ENCODE measurements at places on chromosomes 5 and 9.

DNA sequence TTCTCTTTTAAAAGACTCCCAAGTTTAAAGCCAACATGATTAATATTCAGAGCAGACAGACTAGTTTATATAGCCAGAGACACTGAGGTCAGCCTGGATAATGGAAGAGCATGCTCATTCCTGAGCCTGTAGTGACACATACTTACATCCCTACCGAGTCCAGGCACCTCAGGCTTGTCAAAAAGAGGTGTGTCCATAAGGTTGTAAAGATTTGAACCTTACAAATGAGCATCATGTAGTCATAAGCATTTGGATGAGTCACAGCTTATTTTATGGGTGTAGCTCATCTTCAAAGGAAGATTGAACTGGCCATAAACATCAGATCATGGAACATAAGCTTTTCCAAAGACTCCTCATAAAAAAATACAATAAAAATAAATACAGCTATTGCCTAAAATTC is 333.5 kb downstream of the EFNA5 start:
- no peak for DNase-seq

GRCh38 chr9:17742067-17742466 is 163.2 kb downstream of the SH3GL2 start:
- no peak for DNase-seq

GRCh38 chr9:94207781-94208180 is 51.3 kb upstream of the ZNF169 start:
- no peak for DNase-seq

DNA sequence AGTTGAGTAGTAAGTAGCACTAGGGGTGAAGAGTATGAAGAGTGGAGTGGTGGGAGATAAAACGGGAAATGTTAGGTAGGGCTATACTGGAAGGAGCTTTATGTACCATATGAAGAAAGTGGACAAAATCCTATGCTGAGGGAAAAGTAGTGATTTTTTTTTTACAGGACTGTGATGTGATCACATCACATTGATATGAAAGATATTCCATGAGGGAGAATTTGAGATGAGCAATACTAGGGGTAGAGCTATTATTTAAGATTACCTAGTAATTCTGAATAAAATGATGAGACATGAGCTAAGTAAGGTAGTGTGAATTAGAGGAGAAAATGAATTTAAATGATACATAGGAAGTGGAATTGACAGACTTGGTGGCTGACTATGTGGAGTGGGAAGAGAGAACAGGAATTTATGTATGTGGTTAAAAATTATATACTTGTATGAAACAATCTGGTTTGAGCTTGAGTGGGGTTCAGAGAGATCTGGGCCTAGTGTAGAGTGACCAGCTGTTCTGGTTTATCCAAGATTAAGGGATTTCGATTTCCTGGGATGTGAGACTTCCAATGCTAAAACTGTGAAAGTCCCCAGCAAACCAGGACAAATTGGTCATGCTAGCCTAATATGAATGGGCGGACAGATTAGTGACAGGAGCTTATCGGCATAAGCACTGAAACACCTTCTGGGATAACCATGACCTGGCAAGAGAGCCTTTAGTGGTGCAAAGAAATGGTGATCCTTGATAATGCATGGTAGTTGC is 29.3 kb upstream of the STOM start:
- DNase-seq: no peak

GRCh38 chr5:33291216-33292000 is 149.4 kb upstream of the TARS1 start:
- DNase-seq: no peak

GRCh38 chr5:82130602-82131001 is 147.6 kb downstream of the RPS23 start:
- no peak for DNase-seq

GRCh38 chr5:92990771-92991170 is 590.2 kb downstream of the NR2F1-AS1 start:
- DNase-seq: no peak

DNA sequence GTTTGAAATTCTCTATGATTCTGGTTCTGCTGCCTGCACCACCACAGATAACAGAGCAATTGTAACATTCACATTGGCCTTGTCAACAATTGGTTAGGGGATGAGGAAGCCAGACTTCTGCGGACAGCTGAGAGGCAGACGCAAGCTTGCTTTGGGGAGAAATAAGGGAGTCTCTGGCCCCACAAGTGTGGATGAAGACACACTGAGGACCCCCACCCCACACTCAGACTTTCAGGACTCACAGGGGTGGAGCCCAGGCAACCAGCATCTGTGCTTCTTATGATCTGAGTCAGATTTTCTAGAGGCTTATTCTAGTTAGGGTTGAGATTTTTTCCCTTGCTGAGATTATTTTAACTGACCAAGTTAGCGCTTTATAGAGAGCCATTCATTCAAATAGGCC is 140.3 kb upstream of the IRX2 start:
- no peak for DNase-seq

GRCh38 chr5:115475788-115476187 is 68.8 kb downstream of the FEM1C start:
- DNase-seq: no peak

DNA sequence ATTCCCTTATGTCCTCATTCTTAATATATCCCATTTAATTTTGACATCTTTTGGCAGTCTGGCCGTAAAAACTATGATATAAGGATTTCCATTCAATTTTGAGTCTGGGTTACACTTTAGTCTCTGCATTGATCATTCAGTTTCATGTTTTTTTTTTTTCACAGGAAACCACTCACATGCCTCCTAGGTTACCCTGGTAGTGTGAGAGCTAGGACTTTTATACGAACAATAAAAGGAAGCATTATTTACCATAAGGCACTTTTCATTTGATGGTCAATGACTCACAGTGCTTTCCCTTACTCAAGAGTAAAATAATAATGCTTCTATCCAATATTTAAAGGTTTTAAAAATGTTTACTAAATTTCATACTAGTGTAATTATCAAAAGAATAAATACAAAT is 16.4 kb upstream of the DMAC1 start:
- DNase-seq: no peak

- no peak for DNase-seq
Observed at GRCh38 chr5:102270036-102270435, 26.0 kb downstream of the SLCO4C1 start.

GRCh38 chr9:93020151-93020550 is 38.4 kb upstream of the SUSD3 start:
- DNase-seq: no peak

DNA sequence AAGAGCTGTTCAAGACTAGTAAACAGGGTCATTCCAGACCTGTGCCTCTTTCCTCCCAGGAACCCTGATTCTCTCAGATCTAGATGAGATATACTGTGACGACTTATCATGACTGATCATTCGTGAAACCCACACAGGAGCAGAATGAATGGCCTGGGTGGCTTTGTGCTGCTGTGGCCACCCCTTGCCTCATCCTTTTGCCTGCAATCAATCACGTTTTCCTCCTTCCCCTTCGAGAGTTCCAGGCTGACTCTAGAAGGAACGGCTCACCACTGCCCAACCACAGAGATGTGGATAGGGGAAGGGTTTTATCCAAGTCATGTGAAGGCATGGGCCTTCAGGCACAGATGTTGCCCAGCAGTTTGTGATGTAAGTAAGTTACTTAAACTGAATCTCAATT is 5.8 kb downstream of the ANXA6 start:
- DNase-seq: peak; percentile 53

DNA sequence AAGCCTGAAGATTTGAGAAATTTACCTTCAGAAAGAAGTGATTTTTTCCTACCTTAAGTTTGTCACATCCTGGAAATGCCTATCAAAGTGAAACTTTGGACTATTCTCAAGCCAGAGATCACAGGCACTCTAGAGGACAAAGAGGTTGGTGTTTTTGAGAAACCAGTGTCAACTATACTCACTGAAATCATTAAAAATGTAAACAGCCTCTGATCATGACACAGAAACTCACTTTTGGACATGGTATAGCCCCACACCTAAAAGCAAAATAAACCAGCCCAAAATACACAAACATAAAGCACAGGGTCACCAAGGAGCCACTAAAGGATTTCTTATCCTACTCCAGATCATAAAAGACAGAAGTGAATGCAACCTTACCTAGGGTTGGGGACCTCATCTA is 65.7 kb upstream of the ICE1 start:
- no peak for DNase-seq

DNA sequence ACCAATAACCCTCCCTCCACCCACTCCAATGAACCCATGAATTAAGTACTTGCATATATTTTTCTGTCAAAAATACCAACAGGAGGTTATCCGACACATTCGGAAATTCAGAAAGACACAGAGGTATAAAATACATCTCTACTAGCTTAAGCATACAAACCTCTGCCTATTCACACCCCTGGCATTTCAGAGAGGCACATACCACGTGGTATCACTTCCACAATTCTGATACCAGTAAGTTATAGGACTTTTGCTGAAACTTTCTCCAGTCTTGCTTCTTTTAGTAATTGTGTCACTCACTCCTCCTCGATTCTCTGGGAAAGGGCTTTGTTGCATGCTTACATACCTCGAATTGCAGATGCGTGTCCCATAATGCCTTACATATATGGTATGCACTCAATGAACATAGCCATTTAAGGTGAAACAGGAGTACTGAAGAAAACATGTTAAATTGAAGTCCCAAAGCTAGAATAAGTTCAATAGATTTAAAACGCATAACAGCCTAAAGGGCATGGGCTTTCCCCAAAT is 58.1 kb downstream of the TLE1 start:
- DNase-seq: no peak

- no peak for DNase-seq
Observed at GRCh38 chr9:113536166-113536482, 72.6 kb downstream of the RGS3 start.

- peak; percentile 60 for DNase-seq
Observed at GRCh38 chr9:91711755-91712601, 238.1 kb downstream of the ROR2 start.

DNA sequence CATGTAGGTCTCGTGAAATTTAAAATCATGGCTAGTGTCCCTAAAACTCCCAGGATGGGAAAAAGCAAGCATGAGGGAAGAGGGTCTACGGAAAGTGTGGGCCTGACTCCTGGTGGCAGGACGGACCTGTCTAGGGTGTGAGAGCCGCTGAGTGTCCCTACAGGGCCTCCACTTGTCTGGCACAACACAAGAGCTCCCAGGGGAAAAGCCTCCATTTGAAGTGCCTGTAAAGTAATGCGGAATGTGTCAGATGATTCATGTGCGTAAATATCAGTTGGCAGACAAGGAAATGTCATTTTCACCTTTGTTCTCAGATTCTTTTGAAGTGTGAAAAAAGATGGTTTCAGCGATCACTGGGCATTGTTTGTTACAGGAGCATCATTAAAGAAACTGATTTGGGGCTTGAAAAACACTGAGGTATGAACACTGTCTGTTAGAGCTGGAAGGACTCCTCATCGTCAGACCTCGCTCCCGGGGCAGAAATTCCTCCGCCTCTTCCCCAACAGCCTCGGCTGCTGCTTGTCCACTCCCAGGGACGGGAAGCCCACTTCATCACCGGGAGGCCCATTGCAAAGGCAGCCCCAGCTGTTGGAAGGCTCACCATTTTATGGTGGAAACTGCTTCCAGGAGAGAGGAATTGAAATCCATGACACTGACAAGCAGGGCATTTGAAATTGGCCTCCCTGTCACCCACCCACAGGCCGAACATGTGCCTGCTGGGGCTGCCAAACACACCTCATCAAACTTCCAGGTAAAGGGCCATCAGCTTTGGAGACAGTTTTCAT is 240.8 kb downstream of the FSTL4 start:
- DNase-seq: no peak
